ENCODE measurements at places on chromosomes 6 and 20.

DNA sequence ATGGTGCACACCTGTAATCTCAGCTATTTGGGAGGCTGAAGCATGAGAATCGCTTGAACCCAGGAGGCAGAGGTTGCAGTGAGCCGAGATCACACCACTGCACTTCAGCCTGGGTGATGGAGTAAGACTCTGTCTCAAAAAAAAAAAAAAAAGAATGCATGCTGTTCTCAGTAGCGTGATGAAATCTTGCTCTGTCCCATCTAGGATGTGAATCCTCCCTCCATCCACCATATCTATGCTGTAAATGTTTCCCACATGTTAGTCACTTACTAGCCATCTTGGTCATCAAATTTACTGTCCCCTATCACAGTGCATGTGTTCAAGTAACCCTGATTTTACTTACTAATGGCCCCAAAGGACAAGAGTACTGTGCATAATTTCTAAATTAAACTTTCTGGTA, 315.4 kb upstream of the TBX18 start:
- no peaks in the 10 kb centered on the region for H3K27me3 ChIP-seq
- DNase-seq = no peak
- H3K4me1 ChIP-seq = no peaks in the 10 kb centered on the region
- H3K36me3 ChIP-seq = no peaks in the 10 kb centered on the region

GRCh38 chr6:155528982-155529453, 73.4 kb upstream of the NOX3 start:
- H3K4me3 ChIP-seq = no peak overlapping the region
- H3K27me3 ChIP-seq = no peaks in the 10 kb centered on the region

- no peak overlapping the region for H3K4me3 ChIP-seq
- H3K27me3 ChIP-seq = no peaks in the 10 kb centered on the region
Observed at GRCh38 chr6:116035616-116036015, 25.1 kb downstream of the FRK start.

GRCh38 chr20:62543470-62544302, 67.9 kb upstream of the GATA5 start:
- no peaks in the 10 kb centered on the region for H3K4me1 ChIP-seq
- H3K4me3 ChIP-seq = no peak overlapping the region
- H3K27ac ChIP-seq = no peak overlapping the region

DNA sequence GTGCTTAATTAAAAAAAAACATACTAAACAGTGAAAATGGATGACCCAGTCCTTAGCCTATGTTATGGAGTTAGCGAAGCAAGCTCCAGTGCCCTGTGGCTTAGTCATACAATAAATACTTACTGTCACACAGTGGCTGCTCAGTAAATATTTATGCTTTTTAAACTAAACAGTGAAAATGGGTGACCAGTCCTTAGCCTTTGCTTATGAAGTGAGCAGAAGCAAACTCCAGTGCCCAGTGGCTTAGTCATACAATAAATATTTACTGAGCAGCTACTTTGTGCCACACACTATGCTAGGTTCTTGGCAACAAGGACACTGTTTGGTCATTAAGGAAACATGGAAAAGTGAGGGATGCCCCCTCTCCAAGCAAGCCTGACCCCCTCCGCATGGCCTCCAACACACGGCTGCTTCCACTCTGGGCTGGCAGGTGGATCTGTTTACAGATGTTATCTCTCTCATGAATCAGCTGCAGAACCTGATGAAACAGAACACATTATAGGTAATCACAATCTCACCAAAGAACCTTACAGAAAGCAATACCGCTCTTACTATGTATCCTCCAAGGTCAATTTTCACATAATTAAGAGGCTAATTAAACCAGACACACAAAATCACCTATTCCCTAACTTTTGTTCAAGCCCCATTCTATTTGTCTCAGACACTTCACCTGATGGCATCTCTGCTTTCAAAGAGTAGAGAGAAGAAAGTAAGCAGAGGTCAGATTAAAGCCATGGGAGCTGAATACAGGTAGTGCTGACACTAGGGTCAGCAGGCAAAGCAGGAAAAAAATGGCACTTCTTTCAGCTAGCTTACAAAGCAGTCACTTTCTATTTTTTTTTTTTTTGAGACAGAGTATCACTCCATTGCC, 27.3 kb downstream of the CDK5RAP1 start:
- no peak overlapping the region for H3K4me3 ChIP-seq
- H3K27ac ChIP-seq = peak overlapping the region; percentile 71
- no peaks in the 10 kb centered on the region for H3K27me3 ChIP-seq
- H3K36me3 ChIP-seq = no peaks in the 10 kb centered on the region
- peak; percentile 40 for DNase-seq
- no peaks in the 10 kb centered on the region for H3K4me1 ChIP-seq

- no peaks in the 10 kb centered on the region for H3K36me3 ChIP-seq
- no peak overlapping the region for H3K4me3 ChIP-seq
- H3K27me3 ChIP-seq = no peaks in the 10 kb centered on the region
- no peak for DNase-seq
Observed at GRCh38 chr6:98295515-98296175, 538.7 kb upstream of the POU3F2 start.

DNA sequence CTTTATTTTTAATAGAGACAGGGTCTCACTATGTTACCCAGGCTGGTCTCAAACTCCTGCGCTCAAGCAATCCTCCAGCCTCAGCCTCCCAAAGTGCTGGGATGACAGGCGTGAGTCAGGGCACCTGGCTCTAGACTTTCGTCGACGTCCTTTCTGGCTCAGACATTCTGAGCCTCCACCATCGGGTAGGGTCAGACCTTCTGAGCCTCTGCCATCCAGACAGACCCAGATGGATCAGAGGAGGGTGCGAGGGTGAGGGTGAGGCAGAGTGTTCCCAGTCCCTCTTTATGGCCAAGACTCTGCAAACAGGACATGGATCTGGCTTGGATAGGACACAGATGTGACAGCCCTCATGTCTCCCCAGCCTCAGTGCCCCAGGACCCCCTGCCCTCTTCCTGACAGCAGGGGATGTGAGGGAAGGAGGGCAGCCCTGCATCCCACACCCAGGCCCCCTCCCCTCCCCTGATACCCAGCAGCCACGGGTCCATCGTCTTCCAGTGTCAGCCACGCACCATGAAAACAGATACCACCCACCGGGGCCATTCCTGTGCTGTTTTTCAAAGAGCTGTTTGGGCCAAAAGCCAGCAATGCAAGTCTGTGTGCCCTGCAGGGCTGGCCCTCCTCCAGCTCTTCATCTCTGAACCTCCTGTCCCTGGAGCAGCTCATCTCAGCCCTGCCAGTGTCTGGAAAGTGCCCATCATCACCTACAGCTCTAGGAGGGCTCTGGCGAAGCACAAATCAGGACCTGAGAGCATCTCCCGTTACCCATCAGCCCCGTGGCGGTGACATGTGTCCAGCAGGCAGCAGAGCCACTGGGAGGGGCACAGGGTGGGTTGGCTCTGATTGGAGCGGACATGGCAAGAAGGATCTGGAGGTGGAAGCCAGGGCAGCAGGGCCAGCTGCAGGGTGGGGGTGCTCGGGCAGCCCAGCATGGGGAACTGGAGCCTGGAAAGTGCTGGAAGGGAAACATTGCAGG, 208.4 kb downstream of the PREX1 start:
- no peaks in the 10 kb centered on the region for H3K27me3 ChIP-seq
- DNase-seq = peak; percentile 48
- H3K27ac ChIP-seq = no peak overlapping the region
- H3K4me3 ChIP-seq = no peak overlapping the region
- H3K4me1 ChIP-seq = peaks cover 3% of the 10 kb centered on the region

GRCh38 chr6:170284866-170285469, 5.9 kb downstream of the DLL1 start:
- H3K27ac ChIP-seq = no peak overlapping the region
- no peaks in the 10 kb centered on the region for H3K36me3 ChIP-seq
- no peak overlapping the region for H3K4me3 ChIP-seq
- no peak for DNase-seq
- no peaks in the 10 kb centered on the region for H3K27me3 ChIP-seq

DNA sequence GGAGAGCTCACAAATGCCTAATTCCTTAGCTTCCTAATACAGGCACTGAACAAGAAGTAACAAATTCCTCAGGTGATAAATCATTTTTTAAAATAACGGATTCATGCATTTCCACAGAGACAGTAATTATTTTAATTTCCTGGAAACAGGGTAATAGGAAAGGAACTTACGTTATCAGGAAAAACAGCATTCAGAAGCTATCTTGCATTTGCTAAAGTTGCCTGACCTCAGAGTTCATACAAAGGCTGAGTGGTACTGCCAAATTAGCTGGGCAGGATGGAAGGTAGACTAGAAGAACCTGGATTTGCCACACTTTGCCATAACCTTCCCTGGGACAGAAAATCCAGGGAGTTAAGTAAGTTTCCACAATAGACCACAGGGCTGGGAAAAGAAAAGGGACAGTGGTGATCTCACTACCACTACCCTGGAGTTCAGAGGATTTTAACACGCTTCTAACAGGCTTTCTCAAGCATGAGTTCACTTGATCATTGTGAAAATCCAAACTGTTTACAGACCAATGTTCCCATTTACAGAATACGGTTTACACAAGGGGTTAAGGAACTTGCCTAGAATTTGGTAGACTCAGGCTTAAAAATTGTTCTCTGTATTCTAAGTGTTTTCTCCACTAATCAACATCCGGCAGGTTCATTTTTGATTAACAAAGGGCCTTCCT, 57.0 kb downstream of the KIF13A start:
- H3K4me3 ChIP-seq = no peak overlapping the region
- H3K27me3 ChIP-seq = no peaks in the 10 kb centered on the region
- H3K4me1 ChIP-seq = no peaks in the 10 kb centered on the region
- DNase-seq = no peak
- no peaks in the 10 kb centered on the region for H3K36me3 ChIP-seq
- peak overlapping the region; percentile 76 for H3K27ac ChIP-seq

GRCh38 chr6:138970856-138971425, 17.1 kb downstream of the REPS1 start:
- H3K4me3 ChIP-seq = no peak overlapping the region
- no peak for DNase-seq
- H3K36me3 ChIP-seq = no peaks in the 10 kb centered on the region
- H3K27ac ChIP-seq = no peak overlapping the region
- no peaks in the 10 kb centered on the region for H3K27me3 ChIP-seq

GRCh38 chr6:118546880-118547218, 1.2 kb upstream of the PLN start:
- H3K4me1 ChIP-seq = no peaks in the 10 kb centered on the region
- no peaks in the 10 kb centered on the region for H3K27me3 ChIP-seq
- H3K36me3 ChIP-seq = no peaks in the 10 kb centered on the region

DNA sequence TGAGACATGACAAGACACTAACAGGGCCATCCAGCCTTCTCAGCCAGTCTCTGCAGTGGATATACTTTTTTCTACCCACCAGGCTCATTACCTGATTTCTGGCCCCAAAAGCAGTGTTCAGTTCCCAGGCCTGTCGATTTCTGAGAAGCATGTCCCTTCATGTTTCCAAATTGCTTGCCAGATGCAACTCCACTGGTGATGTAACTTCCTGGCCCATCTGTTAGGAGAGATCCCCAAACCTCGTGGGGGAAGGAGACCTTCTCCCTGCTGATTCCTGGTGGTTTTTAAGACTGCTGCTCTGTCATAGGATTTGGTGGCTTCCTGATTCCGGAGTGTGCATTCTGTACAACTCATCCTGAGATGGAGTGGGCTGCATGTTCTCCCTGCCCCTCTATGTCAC, 31.6 kb upstream of the MRPS10 start:
- peak overlapping the region; percentile 43 for H3K27ac ChIP-seq
- H3K4me1 ChIP-seq = peaks cover 5% of the 10 kb centered on the region
- H3K36me3 ChIP-seq = no peaks in the 10 kb centered on the region
- no peak overlapping the region for H3K4me3 ChIP-seq
- no peak for DNase-seq

DNA sequence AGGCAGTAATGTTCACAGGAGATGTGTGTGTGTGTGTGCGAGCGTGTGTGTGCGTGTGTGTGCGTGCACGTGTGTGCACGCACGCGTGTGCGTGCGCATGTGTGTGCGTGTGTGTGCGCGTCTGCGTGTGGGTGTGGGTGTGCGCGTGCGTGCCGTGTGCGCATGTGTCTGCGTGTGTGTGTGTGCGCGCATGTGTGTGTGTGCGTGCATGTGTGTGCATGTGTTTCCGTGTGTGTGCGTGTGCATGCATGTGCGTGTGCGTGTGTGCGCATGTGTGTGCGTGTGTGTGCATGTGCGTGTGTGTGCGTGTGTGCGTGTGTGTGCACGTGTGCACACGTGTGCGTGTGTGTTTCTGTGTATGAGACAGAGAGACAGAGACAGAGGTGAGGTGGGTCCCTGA, 136.0 kb upstream of the CST7 start:
- H3K36me3 ChIP-seq = no peaks in the 10 kb centered on the region
- no peak overlapping the region for H3K27ac ChIP-seq
- H3K4me1 ChIP-seq = no peaks in the 10 kb centered on the region
- DNase-seq = no peak

- H3K36me3 ChIP-seq = no peaks in the 10 kb centered on the region
- no peak for DNase-seq
- H3K27me3 ChIP-seq = no peaks in the 10 kb centered on the region
- no peaks in the 10 kb centered on the region for H3K4me1 ChIP-seq
- no peak overlapping the region for H3K27ac ChIP-seq
Observed at GRCh38 chr6:5745081-5745480, 261.6 kb downstream of the NRN1 start.

DNA sequence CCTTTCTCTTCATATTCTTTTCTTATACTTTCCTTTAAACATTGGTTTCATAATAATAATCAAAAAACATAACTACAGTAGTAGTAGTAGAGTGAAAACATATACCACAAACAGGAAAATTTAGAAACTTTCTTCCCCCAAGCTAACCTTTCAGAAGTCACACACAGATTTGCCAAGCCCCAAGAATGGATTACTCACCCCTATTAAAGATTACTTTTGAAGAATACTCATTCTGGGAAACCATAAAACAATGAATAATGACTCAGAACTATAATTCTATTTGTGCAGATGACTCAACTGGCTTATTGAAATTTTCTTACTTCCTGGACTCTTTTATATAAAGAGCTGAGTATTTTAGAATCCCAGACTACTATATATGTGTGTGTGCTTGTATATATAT, 119.4 kb upstream of the GJE1 start:
- no peaks in the 10 kb centered on the region for H3K36me3 ChIP-seq
- H3K4me1 ChIP-seq = no peaks in the 10 kb centered on the region
- DNase-seq = no peak
- H3K27ac ChIP-seq = no peak overlapping the region
- no peaks in the 10 kb centered on the region for H3K27me3 ChIP-seq

DNA sequence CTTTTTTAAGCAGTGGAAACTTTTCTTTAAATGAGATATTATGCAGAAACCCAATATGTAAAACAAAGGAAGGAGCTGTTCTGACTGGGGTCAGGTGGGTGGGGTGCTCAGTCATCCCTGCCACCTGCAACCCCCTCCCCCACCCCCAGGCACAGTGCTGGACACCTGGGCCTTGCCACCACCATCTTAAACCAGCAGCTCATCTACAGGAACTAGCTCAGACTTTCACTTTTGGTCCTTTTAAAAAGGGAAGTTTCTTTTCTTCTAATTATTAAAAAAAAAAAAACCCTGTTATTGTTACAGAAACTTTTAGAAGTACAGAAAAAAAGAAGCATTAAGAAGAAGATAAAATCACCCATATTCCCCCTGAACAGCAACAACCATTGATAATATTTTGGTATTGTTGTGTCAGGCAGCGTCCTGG, 37.1 kb downstream of the PPP1R16B start:
- H3K27me3 ChIP-seq = no peaks in the 10 kb centered on the region
- H3K4me1 ChIP-seq = no peaks in the 10 kb centered on the region
- no peak for DNase-seq
- H3K27ac ChIP-seq = no peak overlapping the region

- no peaks in the 10 kb centered on the region for H3K36me3 ChIP-seq
- peak within 1 kb of the TSS; percentile 98 for H3K27ac ChIP-seq
- no peaks in the 10 kb centered on the region for H3K27me3 ChIP-seq
- H3K4me1 ChIP-seq = no peaks in the 10 kb centered on the region
Observed at GRCh38 chr6:75284632-75285282, at the start of gene TMEM30A. TMEM30A (minus strand) TSS chr6:75284792; CDS start chr6:75284638, 154 bp downstream.

- no peaks in the 10 kb centered on the region for H3K36me3 ChIP-seq
- H3K4me1 ChIP-seq = no peaks in the 10 kb centered on the region
- no peak overlapping the region for H3K4me3 ChIP-seq
- no peaks in the 10 kb centered on the region for H3K27me3 ChIP-seq
Observed at GRCh38 chr6:10951675-10952282, 64.9 kb downstream of the SYCP2L start.

All from breast epithelium (tissue), 4 donors.